Stimulated activated CD8-positive, alpha-beta memory T cell treated with anti-CD3 and anti-CD28 coated beads, Interleukin-2, amount 100 ng/mL, for 1 hour (primary cell): ENCODE measurements at places on chromosomes 4 and X.

DNA sequence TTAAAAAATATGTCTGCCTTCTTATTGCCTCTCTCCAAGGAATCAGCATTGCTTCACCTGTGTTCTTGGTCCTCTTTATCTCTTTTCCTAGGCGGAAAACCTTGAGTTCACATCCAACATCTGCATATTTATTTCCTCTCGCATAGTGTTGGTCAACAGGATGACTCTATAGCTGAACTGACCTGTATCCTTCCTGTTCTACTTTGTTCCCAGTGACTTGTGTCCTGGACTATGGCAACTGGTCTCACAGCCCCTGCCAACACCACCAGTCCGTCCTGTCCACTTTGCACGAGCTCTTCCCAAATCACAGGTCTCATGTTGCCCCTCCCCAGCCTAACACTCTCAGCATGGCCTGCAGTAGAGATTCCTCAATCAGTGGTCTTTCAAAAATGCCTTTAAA, 2.0 kb downstream of the DIPK2B start:
- DNase-seq = no peak

DNA sequence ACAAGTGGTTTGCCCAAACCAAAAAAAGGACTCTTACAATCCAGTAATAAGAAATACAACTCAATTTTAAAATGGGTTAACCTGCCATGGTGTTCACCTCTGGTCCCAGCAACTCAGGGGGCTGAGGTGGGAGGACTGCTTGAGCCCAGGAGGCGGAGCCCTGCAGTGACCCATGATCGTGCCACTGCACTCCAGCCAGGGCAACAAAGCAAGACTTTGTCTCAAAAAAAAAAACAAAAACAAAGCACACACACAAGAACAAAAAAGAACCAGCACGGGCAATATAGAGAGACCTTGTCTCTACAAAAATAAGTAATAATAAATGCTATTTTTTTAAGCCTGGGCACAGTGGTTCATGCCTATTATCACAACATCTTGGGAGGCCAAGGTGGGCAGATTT, 28.7 kb downstream of the ARAP2 start:
- DNase-seq = no peak

- DNase-seq = no peak
Measured at GRCh38 chr4:17038510-17039176, 140.2 kb upstream of the LDB2 start.

DNA sequence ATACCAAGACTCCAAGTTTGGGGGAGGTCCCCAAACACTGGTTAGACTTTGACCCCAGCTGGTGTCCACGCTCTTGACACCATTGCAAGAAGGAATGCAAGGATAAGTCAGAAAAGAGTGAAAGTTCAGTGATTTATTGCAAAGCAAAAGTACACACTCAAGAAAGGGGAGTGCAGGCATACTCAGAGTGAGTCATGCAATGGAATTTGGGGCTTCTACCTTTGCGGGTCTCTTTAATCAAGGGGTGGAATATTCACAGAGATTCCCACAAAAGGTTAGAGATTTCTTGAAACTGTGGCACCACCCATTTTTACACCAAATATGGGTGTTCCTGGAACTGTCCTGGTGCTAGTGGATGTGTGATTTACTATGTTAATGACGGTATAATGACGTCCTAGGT, 5.2 kb upstream of the SMIM10L2A start:
- no peak for DNase-seq

DNA sequence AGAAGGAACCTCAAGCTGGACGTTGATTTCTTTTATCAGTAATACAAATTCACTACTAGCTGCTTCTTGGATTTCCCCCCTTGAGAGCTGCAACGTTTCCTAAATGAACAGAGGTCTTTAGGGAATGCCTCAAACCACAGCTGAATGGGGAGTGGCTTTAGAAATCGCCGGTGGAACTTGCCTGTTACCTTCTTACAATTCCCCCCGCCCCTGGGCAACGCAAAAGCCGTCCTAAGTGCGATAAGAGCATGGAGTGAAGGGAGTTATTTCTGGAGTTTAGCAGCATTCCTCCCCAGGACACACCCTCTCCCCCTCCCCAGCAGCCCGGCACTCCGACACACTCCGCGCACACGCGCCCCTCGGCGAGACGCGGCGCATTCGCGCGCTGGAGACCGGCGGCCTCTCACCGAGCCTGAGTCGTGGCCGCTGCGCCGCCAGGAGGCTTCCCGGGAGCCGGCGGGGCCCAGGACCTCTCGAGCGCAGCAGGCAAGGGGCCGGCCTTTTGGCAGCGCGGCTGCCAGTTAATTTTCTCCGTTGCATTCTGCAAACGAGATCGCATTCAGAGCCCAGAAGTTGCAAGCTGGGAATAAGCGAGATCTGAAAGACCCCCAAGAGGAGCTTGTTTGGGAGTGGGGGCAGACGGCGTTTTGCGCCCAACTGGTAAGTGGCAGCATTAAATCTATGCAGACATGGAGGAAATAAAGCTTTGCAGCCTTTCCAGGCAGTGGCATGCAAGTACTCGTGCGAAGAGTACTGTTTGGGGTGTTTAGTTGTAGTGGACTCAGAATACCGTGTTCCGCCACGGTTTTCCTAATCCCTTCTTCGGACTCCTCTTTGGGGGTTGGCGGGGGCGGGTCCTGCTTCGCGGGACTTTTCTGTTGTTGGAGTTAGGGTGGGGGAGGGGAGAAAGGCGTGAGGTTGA, 134.7 kb downstream of the PALLD start:
- DNase-seq = no peak

GRCh38 chrX:133249266-133250058, 31.3 kb upstream of the TFDP3 start:
- DNase-seq = no peak

DNA sequence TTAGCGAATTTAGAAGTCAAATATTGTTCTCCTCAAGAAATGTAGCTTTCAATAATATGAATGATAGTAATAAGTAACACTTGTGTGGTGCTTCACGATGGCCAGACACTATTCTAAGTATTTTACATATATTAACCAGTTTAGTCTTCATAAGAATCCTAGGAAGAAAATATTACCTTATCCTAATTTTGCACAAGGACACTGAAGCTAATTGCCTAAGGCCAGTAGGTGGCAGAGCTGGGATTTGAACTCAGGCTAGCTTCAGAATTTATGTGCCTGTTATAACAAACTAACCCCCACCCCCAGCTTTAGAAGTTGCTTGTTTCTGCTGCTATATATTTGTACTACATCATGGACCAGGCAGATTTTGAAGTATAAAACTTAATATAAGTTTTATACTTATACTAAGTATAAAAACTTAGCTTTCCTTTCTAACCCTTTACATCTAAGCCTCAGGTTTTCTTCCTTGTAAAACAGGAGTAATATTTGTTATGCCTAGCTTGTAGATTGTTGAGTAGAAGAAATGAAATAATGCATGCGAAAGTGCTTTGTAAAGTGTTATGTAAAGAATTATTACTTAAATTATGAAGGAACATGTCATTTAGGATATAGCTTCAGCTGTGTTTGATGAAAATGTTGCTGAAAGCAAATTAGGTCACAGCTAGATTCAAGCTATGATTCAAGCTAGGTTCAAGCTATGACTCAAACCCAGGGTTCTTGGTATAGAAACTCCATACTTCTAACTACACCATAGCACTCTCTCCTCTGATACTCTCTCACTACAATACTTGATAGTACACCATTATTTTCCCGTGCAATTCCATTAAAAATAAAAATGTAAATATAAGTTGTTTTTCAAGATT, 4.2 kb upstream of the CDS1 start:
- no peak for DNase-seq

GRCh38 chr4:109979920-109980717, 67.4 kb downstream of the EGF start:
- DNase-seq = no peak

DNA sequence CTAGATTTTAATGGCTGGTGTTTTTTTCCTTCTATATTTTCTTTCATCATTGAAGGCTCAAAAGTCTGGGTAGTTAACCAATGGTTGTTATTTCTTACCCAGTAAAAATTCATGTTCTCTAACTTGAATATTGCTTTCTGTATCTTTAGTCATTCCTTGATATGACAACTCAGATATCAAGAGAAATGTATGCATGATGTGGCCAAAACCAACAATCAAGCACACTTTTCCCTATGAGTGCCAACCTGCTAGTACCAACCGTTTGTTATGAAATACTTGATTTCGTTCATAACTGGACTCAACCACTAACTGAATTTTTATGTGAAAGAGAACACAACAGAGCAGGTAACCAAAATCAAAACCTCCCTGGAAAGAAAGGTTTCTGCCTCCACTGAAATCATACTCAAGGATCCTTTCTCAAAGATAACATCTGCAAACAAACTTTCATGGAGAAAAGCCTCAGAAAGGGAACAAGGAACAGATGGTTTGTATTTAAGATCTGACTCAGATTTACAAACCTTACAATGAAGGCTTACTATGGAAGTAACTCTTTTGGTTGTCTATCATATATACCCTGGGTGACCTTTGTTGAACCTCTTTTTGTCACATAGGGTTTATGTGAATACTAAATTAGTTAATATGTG, 8.3 kb upstream of the VEGFC start:
- DNase-seq = no peak

GRCh38 chrX:99172958-99173357, 1237.1 kb downstream of the PCDH19 start:
- DNase-seq = no peak

DNA sequence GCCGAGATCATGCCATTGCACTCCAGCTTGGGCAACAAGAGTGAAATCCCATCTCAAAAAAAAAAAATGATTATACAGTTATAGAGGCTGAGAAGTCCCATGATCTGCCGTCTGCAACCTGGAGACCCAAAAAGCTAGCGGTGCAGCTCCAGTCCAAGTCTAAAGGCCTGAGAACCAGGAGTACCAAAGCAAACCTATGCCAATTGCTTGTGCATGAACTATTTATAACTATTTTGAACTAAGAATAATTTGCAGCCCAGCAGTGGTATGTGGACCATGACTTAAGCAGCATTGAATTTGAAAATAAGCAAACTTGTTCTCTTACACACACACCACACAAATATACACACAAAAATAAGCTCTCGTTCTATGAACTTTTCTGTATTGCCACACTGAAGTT, 51.8 kb downstream of the TASL start:
- no peak for DNase-seq

- no peak for DNase-seq
Measured at GRCh38 chrX:154735695-154736393, 15.0 kb downstream of the GAB3 start.

- DNase-seq = no peak
Measured at GRCh38 chr4:168857546-168858314, 152.3 kb downstream of the CBR4 start.

- no peak for DNase-seq
Measured at GRCh38 chrX:52261125-52261462, 76.4 kb downstream of the MAGED4 start.

DNA sequence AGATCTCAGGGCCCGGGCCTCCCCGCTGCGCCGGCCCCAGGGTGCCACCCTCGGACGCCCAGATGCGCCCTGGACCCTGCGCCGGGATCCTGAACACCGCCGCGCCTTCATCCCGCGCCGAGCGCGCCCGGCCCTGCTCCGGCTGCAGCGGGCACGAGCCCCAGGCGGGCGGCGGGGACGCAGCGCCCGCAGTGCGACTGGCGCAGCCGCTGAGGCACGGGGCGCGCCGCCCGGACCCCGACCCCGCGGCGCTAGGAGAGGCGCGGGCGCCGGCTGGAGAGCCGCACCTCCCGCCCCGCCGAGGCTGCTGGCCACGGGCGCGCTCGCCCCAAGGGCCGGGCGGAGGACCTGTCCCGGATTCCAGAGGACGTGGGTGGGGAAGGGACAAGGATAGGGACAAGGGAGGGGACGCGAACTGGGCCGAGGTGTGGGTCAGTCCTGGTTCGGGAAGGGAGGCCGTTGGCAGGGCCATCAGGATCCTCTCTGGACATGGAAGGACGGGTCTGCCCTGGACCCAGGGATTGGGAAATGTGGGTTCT, 1.1 kb downstream of the ZFYVE28 start:
- DNase-seq = no peak

GRCh38 chr4:95108883-95109421, 351.2 kb downstream of the BMPR1B start:
- no peak for DNase-seq

DNA sequence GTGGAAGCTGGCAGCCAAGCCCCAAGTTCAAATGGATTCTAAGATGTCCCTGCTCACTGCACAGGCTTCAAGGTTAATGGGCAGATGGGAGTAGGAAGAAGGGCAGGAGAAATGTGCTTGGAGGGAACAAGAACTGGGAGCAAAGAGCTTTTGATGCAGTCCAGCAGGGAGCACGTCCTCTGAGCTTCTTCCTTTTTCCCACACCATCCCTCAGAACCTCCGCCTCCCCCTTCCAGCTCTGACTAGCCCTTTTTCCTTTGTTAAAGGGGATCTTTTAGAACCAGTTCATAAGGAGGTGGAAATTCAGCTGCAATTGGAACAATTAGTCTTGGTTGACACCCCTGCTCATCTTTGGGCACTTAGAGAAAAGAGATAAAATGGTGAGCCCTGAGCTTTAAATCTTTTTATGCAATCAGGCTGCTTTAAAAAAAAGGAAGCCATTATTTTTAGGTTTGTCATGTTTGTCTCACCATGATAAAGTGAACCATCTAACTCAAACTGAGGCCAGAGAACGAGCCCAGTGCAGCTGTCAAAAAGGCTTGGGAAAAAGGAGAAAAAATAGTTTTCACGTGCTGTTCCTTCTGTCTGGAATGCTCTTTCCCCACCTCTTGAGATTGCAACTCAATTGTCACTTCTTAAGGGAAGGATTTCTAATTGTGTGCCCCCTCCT, 135.8 kb upstream of the IL1RAPL2 start:
- DNase-seq = no peak
